Activated CD4-positive, alpha-beta T cell treated with anti-CD3 and anti-CD28 coated beads, Interleukin-2, amount 50 U/mL, for 1 hour (primary cell): ENCODE measurements at places on chromosomes 3 and 15.
A peak's percentile ranks its signal among the peaks of the same experiment; 100 is the strongest.

DNA sequence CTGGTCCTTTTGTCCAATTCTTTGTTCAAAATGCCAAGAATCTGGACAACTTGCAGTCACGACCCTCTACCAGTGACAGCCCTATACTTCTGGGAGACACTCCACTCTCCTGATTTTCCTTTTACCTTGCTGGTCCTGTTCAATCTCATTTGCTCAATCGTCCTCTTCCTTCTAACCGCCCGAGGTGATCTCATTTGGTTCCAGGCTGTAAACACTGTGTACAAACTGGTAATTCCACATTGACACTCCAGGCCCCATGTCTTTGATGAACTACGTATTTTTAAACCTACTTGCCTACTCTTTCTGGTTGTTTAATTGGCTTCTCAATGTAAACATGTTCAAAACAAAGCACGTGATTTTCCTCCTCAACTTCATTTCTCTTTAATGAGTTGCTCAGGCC, 23.7 kb upstream of the C3orf49 start:
- DNase-seq, result no peak

DNA sequence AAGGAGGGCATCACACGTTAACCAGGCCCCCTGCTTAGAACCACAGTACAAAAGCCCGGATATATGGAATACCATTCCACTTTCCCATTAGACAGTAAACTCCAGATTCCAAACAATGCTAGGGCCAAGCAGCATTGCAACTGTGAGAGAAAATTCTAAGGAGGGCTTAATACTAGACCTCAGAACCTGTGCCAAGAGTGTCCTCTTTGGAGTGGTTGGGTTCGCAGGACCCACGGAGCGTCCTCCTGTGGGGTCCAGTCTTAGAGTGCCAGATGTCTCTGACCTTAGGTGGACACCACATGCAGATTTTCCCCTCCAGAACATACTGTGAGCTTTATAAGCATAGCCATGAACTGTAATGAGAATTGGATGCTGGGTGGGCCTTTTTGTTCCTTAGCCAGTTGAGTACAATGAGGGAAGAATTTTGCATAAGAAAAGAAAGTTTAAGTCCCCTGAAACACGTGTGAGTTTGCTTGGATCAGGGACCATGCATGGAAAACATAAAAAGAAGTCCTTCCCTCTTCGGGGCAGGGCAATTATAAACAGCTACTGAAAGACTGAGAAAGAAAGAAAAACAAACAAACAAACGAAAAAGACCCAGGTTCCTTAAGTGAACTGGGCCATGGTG, 325.7 kb downstream of the NEK10 start:
- no peak for DNase-seq

GRCh38 chr15:90582553-90582952, 52.8 kb downstream of the CRTC3 start:
- DNase-seq, result no peak

GRCh38 chr3:194333981-194334320, 17.2 kb downstream of the CPN2 start:
- DNase-seq, result no peak

- no peak for DNase-seq
Measured at GRCh38 chr3:58234516-58234931, 3.1 kb upstream of the ABHD6 start.

DNA sequence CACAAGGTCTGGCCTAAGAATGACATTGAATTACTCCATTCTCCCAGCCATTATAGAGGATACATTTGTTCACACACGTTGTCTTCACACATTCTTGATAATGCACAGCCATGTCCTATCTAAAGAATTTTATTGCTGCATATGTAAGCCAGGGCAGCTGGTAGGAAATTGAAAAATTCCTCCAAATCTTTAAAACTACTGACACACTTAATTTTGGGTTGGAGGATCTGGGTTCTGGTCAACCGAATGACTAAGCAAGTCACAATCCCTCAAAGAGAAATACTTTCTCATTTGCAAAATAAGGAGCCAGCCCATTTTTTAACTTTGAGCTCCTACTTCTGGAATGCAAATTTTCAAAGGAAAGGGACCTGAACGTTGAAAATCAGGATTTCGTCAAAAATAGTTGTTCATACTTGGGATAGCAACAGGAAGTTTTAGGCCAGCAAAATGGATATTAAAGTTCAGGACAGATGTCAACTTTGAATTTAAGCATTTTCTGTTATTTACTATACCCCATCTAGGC, 638.3 kb downstream of the NTRK3 start:
- no peak for DNase-seq

- no peak for DNase-seq
Measured at GRCh38 chr15:42355291-42355690, 4.0 kb upstream of the CAPN3 start.

DNA sequence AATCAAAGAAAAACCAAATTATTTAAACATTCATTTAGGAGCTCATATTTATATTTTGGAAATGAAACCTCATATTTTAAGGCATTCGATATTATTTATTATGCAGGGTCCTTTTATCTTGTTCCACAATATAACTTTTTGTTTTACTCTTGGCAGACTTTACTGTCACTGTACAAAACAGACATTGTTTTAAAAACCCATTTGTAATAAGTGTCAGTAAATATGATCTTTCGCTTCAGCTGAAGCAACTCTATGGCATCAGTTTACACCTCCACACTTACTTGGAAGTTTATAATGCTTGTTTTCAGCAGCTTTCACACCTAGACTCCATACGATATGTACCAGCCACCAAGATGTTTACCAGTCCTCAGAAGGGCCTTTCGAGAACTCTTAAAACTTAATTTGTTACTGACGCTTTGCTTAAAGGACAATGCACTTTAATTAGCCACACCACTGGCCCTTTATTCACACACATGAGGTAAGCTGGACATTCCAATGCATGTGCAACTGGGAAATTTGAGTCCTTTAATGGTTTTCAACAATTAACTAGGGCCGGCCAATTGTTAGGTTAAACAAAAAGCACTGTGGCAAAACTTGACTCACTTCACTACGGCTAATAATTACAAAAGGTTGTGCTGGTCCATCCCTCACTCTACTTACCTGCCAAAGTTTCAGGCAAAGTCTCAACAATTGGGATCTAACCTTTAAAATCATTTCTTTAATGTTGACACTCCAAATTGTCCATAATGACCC, 16.7 kb downstream of the WWTR1 start:
- no peak for DNase-seq

DNA sequence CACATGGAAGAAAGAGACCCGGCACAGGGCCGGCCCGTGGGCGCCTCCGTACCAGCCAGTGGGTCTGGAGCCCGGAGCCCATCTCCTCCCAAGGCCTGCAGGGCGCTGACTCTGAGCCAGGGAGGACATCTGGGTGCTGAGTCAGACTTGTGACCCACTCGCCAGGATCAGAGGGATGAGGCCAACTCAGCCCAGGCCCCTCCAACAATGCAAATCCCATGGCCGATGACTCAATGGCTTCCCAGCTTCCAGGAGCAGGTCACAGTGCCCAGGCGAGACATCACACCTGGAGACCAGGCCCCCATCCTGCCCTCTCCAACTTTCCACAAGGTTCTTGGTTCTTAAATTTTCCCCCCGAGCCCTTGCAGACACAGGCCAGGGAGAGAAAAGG, 95.1 kb downstream of the LRIG1 start:
- no peak for DNase-seq

GRCh38 chr3:141243271-141243707, 11.7 kb downstream of the PXYLP1 start:
- DNase-seq, result peak; percentile 48

- DNase-seq, result peak; percentile 79
Measured at GRCh38 chr3:14261229-14261628, 82.6 kb downstream of the LSM3 start.
